ENCODE measurements at places on chromosomes 5 and 9. TPM values are rescaled to one million over a fixed set of nuclear protein-coding genes. Genes with fewer than 3 reads are reported as not detected.

Gene RMRP
- total RNA-seq: 134,448 TPM

Gene TRIM32
- 21.4 TPM for total RNA-seq

Gene PCDHGB6
- total RNA-seq: 3.7 TPM

Gene TSSK1B
- total RNA-seq: 0.16 TPM

Gene SLIT3
- 0.95 TPM for total RNA-seq

Gene PCDHA8
- total RNA-seq: 0.17 TPM

Gene OR13C4
- total RNA-seq: not detected

Gene KIF4B
- 0.09 TPM for total RNA-seq

Gene CD274
- 1.6 TPM for total RNA-seq

Gene TAF11L10
- not detected for total RNA-seq

Gene ARHGAP26
- total RNA-seq: 10.9 TPM

Gene FAM193B
- 18.6 TPM for total RNA-seq
